Skin of body (tissue), 3 donors: ENCODE measurements at places on chromosomes 13 and 19. TPM values are rescaled to one million over a fixed set of nuclear protein-coding genes. Genes with fewer than 3 reads are reported as not detected.
A peak's percentile ranks its signal among the peaks of the same experiment; 100 is the strongest.

GRCh38 chr19:38277549-38277948, 13.2 kb downstream of the SPINT2 start:
- DNase-seq, result no peak

- DNase-seq, result peak; percentile 10
Observed at GRCh38 chr13:61685682-61686012, 270.0 kb upstream of the PCDH20 start.

GRCh38 chr13:76621705-76622104, 264.5 kb downstream of the KCTD12 start:
- DNase-seq, result peak; percentile 32

KLF1 gene
- 1.7 TPM for total RNA-seq

STK24 gene
- total RNA-seq, result 53.8 TPM

PLVAP gene
- total RNA-seq, result 10.9 TPM

ENOX1 gene
- total RNA-seq, result 9.7 TPM
